Motor neuron (in vitro differentiated cells): ENCODE measurements at places on chromosomes 5 and 9.

- ATAC-seq = no peak
Measured at GRCh38 chr9:2066312-2067273, 51.4 kb downstream of the SMARCA2 start.

GRCh38 chr5:132506094-132506692 is 15.6 kb upstream of the IRF1 start:
- ATAC-seq = peak; percentile 90

DNA sequence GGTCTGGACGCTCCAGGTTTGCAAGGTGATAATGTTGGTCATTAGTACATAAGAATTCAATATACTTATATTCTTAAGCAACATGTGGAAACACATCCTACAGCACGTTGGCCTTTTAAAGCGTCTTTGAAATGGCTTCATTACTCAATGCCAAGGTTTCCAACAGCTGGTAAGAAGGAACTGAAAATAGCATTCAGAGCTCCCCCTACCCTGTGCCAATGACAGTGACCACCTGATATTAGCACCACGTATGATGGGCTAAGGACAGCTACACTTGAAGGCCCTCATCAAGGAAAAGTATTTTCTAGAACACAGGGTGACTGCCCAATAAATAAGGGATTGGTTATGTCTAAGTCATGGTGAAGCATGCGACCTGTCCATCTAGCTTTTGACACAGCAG is 9.9 kb downstream of the ZNF622 start:
- ATAC-seq = no peak

DNA sequence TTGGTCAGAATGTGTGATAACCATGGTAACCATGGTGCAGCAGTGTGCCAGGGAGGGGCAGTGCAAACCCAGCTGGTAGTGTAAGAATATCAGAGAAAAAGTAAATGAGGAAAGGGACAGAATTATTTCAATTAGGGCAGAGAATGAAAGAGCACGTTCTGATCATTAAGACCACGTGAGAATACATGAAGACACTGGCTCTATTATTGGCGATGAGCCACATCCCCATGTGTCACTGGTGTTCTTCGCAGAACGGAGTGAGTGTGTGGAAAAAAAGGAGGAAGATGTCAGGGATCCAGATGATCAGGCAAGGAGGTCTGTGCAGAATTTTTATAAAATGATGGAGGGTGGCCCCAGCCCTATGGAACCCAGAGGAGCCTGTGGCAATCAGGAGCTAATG is 315.5 kb downstream of the SEMA5A start:
- no peak for ATAC-seq

- ATAC-seq = no peak
Measured at GRCh38 chr9:22046243-22046885, 37.3 kb upstream of the CDKN2B start.

DNA sequence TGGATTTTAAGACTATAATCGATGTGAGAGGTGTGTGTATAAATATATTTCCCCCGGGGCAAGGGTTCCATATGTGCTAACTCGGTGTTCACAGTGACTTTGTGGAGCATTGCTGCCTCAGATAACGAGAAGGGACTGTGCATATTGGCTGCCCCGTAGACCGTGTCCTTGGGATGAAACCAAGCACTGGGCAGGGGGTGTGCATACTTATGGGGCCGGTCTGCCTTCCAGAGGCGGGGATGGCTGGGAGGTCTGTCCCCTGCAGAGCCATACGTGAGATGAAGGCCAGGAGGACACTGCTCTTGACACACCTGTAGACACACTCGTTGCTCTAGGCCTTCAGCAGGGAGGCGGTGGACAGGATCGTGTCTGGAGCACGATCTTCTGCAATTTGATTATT is 56.0 kb upstream of the ZNF354A start:
- no peak for ATAC-seq

- no peak for ATAC-seq
Measured at GRCh38 chr5:142404046-142404477, 79.2 kb upstream of the SPRY4 start.

DNA sequence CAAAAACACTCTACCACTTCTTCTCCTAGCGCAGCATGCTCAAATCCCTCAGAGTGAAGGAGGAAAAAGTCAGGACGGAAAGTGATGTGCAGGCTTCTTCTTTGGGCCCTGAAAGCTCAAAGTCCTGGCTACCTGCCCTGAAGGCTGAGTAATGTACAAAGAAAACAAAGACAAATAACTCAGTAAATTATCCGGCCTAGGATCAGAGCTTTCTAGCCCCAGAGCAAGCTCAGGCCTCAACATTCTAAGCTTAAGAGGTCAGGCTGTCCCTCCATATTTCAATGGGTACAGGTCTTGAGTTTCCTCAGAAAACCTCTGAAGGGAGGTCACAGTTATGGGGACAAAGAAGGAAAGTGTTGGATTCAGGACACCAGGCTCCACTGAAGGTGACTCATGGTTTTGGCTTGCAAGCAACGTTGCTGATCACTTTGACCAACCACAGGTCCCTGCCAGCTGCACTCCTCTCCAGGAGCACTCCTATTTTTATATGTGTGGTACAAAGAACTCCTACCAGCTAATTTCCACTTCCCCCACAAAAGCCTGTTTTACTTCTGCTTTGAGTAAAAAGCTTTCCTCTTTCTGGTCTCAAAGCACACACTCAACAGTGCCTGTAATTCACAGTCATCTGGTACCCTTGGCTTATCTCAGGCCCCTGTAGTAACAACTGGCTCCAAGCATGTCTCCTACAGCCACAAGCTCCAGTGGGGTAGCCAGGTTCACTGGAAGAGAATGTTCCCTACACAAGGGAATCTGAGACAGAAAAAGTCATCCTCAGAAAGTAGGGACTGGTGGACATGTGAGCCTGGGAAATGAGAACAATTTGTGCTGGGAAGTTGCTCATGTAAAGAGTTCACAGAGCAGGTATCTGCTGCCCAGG is 115.7 kb downstream of the UGCG start:
- no peak for ATAC-seq

DNA sequence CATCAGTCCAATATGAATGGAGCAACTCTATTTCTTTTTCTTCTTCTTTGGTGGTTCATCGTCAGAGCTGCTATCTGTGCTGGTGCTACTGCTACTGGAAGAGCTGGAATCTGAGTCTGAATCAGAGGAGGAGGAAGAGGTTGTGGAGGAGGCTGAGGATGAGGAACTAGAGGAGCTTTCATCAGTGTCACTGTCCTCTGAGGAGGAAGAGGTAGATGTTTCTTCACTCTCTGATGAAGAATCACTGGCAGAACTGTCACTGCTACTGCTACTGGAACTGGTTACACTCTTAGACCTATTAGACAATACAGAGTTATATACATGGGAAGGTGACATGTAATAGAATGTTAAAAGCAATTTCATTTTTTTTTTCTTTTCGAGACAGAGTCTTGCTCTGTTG is 27.8 kb downstream of the ZCCHC10 start:
- no peak for ATAC-seq

DNA sequence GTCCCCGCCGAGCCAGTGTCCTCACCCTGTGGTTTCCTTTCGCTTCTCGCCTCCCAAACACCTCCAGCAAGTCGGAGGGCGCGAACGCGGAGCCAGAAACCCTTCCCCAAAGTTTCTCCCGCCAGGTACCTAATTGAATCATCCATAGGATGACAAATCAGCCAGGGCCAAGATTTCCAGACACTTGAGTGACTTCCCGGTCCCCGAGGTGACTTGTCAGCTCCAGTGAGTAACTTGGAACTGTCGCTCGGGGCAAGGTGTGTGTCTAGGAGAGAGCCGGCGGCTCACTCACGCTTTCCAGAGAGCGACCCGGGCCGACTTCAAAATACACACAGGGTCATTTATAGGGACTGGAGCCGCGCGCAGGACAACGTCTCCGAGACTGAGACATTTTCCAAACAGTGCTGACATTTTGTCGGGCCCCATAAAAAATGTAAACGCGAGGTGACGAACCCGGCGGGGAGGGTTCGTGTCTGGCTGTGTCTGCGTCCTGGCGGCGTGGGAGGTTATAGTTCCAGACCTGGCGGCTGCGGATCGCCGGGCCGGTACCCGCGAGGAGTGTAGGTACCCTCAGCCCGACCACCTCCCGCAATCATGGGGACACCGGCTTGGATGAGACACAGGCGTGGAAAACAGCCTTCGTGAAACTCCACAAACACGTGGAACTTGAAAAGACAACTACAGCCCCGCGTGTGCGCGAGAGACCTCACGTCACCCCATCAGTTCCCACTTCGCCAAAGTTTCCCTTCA is 1.4 kb downstream of the GLIS3 start:
- ATAC-seq = peak; percentile 0

DNA sequence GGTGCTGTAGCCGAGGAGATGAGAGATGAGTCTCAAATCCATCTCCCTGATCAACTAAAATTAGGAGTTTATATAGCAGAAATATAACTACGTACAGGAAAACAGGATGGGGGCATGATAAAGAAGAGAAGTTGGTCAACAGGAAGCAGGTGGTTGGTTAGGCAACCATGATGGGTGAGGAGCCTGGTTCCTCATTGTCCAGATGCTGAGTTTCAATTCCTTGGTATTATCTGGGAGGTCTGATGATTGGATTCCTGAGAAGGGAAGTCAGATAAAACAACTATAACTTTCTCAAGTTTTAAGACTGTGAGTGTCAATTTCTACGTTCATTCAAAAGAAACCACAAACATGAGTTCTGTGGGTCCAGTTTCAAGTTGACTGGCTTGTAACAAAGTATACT is 323.9 kb downstream of the MTRR start:
- no peak for ATAC-seq

GRCh38 chr9:278651-279050 is 64.0 kb downstream of the DOCK8 start:
- ATAC-seq = no peak

- ATAC-seq = no peak
Measured at GRCh38 chr9:17528859-17529258, 50.0 kb upstream of the SH3GL2 start.

DNA sequence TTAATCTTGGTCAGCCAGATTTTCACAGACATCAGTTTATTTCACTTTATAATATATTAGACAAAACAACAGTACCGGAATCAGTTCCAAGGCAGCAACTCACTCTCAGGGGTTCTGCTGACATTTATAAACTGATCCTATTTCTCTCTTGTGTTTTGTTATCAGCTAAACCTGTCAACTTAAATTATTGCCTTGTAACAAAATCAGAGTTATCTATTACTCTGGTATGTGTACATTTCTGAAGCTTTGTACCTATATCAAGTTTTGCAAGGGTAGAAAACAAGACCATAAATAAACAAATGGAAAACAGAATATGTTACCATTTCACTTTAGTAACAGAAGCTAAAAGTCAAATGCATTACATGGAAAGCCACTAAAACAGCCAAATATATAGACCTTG is 122.1 kb downstream of the SIL1 start:
- no peak for ATAC-seq

DNA sequence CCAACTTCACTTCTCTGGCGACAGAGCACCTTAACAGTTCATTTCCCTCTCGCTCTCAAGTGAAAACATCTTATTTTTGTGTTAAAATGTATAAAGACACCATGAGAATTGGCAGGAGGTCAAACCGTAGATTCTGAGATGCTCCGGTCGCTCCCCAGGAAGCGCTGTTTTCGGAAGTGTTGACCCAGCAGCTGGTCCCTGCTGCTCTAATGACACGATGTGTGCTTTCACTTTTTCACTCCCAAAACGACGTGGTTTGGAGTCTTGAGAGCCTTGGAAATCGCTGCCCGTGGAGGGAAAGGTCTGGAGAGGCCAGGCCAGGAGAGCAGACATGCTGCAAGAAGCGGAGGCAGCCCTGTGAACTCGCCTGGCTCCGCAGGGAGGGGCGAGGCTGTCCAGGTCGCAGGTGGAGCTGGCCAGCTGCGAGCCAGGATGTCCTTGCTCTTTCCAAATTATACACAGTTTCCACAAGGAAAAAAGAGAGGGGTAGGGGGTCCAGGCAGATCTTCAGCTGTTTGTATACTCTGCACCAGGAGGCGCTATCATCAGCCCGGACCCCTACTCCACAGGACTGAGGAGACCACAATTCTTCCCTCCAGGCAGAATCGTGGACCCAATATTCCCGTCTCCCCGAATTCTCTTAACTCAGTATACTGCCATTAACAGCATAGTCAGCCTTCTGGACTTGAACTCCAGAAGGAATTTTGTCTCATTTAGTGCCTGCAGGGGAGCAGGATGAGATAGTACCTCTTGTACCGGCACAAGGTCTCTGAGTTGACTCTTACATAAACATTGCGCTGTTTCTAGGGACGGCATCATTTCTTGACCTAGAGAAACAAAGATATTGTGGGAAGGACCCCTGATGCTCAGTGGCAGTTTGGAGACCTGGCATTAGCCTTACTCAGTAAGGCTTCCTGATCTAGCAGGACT is 248.6 kb upstream of the ANKRD55 start:
- peak; percentile 7 for ATAC-seq

DNA sequence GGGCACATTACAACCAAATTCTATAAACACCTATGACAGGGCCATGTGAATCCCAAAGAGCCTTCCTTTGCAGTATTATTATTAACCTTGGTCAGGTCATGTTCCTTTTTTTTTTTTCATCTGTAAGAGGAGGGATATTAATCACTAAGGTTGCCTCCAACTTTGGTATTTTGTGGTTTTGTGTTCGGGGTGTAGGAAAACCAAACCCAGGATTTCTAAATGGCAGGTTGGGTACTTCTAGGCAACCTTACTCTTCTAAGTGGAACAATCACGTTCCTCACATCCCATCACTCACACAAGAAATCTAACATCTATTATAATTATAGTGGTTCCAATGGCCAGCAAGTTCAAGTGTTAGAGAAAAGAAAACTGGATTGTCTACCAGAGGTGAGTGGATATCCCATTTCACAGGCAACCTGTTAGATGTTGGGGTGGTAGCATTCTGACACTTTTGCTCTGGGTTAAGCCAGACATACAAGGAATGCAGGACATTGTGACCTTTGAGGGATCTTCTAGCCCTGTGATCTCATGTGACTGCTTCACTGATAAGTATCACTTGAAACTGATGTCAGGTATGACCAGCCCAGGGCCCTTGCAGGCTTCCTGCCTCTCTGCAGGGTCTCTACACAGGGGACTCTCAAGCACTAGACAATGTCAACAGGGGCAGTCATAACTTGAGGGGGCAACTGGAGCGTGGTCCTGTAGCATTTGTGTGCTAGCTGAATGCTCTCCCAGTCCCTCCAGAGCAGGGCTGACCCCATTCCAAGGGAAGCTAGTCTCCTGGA is 126.2 kb upstream of the VLDLR start:
- no peak for ATAC-seq

GRCh38 chr5:150987746-150988145 is 32.6 kb upstream of the GPX3 start:
- ATAC-seq = no peak

DNA sequence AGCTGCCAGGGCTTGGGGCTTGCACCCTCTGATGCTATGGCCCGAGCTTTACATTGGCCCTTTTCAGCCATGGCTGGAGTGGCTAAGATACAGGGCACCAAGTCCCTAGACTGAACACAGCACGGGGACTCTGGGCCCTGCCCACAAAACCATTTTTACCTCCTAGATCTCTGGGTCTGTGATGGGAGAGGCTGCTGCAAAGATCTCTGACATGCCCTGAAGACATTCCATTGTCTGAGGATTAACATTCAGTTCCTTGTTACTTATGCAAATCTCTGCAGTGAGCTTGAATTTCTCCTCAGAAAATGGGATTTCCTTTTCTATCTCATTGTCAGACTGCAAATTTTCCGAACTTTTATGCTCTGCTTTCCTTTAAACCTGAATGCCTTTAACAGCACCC is 337.0 kb upstream of the SMC2 start:
- no peak for ATAC-seq

GRCh38 chr9:36258996-36259533 is 817 bp upstream of the GNE start:
- no peak for ATAC-seq

- ATAC-seq = no peak
Measured at GRCh38 chr5:124876566-124876965, 130.1 kb upstream of the ZNF608 start.

GRCh38 chr9:86868616-86869015 is 78.7 kb downstream of the GAS1 start:
- ATAC-seq = no peak
